AG10803 (cell line): ENCODE measurements at places on chromosomes 1 and 21.

DNA sequence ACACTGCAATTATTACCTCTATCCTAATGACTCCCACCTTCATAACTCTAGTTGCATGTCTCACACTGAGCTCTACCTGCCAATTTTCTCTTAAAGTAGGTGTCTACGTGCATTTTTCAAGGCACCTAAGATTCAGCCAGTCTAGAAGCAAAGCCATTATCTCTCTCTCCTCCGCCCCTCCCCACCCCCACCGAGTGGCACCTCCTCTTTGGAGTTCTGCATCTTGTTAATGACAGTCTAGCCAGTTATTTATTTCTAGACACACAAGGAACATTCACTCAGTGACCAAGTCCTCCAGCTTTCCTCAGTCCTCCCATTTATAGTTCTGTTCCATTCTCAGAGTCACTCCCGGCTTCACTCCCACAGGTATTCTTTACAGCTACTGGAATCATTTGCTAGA is 47.6 kb downstream of the ASTN1 start:
- DNase-seq = no peak

DNA sequence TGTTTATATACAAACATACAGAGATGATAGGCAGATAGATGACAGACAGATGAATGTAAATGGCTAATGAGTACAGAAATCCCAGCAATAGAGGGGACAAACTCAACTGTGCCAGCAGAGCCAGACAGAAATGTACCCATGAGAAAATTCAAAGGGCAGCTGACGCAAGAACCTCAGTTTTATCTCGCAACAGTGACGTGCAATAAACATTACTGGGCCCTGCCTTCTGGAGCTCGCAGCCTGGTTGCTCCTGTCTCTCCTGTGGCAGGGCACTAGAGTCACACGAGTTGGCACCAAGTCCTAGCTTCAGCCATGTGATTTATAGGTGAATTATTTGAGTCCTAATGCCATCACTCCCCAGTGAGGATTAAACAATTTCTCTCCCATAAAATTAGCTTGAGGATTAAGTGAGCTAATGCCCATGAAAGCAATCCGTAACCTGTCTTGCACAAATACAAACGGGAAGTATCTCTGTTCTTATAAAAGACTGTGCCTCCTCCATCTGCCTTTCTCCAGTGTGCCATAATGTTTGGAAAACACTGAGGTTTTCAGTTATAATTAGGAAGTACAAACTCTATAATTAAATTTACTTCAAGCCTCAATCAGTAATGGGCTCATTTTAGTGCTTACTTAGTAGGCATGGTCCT is 50.7 kb downstream of the VAV3 start:
- DNase-seq = no peak

DNA sequence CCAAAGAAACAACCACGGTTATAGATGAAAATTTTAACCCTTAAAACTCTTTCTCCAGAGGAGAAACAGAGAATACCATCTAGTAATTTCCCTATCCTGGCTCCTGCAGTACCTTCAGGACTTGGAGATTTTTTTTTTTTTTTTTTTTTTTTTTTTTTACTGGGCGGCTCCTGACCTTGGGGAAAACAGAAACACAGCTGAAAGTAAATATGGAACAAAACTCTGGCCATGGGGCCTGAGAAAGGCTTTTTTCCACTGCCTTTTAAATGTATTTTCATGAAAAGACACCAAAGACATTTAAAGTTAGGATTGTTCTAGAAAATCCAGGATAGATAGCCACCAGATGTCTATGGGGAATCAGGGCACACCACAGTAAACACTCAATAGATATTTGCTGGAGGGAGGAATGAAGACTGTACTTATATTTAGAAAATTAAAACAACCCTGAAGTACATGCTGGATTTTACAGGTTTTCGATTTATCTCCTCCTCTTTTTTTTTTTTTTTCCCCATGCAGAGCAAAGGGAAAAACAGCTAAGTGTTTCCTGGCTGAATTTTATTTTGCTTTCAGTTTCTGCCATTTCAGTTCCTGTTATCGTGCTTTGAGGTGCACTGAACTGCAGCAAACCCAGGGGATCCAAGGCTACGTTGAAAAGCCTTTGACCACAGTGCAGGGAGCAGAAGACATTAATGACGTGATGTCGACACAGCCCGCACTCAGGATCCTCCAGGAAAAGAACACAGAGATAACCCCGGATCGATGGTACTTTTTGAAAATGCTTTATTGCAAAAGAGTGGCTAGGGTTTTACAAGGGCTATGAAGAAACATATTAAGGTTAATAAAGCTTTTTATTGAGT is 35.7 kb upstream of the CNN3 start:
- DNase-seq = peak; percentile 44

- no peak for DNase-seq
Measured at GRCh38 chr1:110524311-110525248, 5.6 kb upstream of the KCNA10 start.

- peak; percentile 40 for DNase-seq
Measured at GRCh38 chr1:233668725-233669294, 54.9 kb downstream of the KCNK1 start.

DNA sequence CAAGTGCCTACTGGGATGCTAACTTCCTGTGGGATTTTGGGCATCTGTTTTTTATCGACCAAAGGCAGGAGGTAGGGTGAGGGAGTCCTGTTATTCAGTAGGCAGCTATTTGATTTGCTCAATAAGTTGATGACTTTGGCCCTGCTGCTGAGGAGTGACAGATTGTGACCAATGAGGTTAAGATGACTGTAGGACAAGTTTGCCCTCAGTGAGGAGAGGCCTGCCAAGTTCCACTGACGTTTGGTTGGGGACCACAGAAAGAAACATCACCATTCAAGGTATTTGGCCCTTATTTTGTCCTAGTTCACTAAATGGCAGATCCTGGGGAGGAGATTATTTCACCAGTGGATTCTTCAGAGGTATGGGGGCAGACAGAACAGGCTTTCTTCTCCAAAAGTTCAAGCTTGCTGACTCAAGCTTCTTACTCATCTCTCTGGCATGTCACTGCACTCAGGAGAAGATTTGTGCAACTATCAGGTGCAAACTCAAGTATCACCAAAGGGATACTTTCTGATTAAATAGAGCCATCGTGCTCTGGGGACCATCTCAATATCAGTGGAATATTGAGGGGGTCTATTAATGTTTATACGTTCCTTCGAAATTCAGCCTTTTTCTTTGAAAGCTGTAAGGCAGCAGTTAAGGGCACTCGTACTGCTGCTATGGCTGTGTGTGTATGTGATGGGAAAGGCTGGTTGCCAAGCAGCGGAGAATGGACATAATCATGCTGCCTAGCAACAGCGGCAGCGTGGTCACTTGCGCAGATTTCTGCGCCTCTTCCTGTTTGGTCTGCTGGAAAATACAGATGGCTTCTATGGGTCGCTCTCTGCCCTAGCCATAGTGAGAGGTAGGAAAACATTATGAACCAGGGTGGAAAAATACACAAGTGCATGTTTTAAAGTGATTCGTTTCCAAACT is 78.7 kb downstream of the PBX1 start:
- peak; percentile 84 for DNase-seq

GRCh38 chr1:183732236-183732880 is 72.6 kb upstream of the RGL1 start:
- DNase-seq = no peak

DNA sequence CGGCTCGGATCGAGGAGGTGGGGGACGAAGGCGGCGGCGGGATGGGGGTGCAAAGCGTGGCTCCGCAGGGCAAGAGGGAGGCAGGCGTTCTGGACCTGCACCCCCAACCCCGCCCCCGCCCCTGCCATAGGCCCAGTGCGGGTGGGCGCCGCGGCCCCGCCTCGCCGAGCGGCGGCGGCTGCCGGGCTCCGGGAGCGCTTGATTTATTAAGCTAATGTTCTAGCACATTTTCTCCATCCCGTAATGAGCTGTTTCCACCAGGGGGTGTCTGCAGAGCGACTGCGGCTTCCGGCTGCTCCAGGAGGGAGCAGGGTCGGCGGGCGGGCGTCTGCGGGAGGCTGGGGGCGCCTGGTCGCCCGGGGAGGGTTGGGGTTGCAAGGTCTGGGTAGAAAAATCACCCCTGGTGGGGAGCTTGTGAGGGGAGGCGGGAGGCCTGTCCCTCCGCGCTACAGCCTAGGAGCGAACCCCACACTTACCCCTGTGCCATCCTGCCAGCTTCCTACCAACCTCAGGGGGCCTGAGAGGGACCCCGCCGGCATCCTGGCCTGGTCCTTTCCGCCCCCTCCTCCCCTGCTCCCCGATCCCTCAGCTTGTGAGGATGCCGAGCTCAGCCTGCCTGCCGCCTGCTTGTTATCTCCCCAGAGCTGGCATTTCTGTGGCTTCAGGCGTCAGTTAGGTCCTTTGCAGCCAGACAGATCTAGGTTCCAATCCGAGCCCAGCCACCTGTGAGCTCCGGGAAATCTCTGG is 48.5 kb upstream of the ACOT11 start:
- DNase-seq = peak; percentile 34

GRCh38 chr1:110770832-110771231 is 96.1 kb upstream of the KCNA3 start:
- no peak for DNase-seq

GRCh38 chr1:200033511-200034261 is 6.2 kb downstream of the NR5A2 start:
- DNase-seq = no peak

DNA sequence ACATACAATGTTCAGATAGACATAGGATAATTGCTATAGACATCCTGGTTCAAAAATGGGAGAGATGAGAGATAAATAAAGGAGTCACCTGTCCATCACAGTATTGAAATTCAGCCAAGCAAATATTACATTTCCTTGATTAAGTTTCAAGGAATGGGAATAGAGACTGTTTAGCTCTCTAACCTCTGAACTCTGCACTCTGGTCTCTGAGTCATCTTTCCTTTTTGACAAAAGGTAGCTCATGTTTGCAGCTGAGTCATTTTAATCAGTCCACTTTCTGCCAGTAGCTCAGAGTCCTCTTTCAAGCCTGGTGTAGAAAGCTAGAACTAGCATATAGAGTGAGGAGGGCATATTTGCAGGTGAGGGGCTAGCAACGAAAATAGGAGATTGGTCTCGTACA is 51.4 kb upstream of the GJA8 start:
- DNase-seq = no peak

DNA sequence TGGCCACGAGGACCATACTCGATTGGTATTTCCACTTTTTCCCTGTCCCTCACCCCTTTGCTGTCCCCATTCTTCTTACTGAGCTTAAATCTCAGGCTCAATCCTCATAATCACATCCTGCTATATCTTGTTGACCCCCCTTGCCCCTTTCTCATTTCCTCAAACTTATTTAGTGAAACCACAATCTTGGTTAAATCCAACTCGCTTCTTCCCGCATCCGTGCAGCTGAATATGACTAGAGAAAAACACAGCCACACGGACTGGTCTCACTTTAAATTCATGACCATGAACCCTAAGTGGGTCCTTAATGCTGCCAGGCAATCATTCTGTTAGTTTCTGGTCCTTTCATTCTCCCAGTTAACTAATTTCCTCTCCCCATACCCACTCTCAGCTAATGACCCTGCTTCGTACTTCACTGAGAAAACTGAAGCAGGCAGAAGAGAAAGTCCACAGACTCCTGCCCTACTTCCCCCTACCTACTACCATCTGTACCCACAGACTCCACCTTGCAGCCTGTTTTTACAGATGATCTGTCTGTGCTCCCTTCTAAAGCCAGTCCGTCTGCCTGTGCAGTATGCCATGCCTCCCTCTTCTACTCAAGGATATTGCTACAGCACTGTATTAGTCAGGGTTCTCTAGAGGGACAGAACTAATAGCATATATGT is 96.8 kb upstream of the LMO4 start:
- no peak for DNase-seq

DNA sequence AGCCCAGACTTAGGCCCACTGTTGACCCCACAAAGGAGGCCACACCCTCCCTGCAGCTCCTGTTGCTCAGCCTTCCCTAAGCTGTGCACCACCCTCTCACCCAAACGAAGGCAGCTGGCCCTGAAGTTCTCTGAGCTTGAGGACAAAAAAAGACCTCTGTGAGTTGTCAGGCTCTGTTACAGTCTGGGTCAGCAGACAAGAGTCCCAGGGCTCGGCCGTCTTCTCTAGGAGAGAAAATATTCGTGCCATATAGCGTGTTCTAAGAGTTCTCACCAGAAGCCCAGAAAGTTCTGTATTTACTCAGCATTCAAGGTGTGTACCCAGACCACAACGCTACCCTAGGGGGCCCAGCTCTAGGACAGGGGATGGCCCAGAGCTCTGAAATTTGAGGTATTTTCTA is 25.5 kb upstream of the LYST start:
- no peak for DNase-seq

DNA sequence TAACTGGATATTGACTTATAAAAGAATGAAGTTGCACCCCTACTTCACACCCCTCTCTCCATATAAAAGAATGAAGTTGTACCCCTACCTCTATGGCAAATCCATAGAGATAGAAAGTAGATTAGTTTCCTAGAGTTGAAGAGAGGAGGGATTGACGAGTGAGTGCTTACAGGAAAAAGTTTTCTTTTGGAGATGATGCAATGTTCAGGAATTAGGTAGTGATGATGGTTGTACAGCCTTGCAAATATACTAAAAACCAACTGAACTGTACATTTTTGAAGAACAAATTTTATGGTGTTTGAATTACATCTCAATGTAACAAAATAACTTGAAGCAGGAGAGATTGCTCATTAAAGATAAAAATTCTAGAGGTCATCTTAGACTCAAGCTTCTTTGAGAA is 272.9 kb downstream of the GPR52 start:
- no peak for DNase-seq

GRCh38 chr1:51818487-51818886 is 60.0 kb downstream of the NRDC start:
- DNase-seq = no peak

- DNase-seq = no peak
Measured at GRCh38 chr1:56258371-56258770, 321.0 kb downstream of the PLPP3 start.

- no peak for DNase-seq
Measured at GRCh38 chr1:45395051-45395450, 54.8 kb upstream of the MUTYH start.
